ENCODE measurements at places on chromosomes 12 and 14. TPM values are rescaled to one million over a fixed set of nuclear protein-coding genes. Genes with fewer than 3 reads are reported as not detected.

DNA sequence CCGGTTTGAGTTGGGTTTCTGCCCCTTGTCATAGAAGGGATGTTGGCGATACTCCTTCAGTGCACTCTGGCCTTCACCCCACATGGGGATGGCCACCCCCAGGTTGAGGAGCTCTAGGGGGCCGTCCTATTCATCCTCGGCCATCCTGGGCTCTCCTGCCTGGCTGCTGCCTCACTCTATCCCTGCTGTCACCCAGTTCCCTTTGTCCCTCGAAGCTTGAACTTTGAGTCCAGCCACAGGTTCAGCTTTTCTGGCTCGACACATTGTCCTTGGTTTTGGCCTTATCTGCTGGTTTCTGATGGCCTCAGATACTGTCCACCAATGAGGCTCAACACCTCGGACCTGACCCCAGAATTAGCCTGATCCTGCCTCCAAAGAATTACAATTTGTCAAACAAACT lies 58.6 kb downstream of the C14orf132 start:
- H3K4me3 ChIP-seq: no peak overlapping the region
- peaks cover 6% of the 10 kb centered on the region for H3K36me3 ChIP-seq
- no peaks in the 10 kb centered on the region for H3K27me3 ChIP-seq
- no peaks in the 10 kb centered on the region for H3K4me1 ChIP-seq
- H3K27ac ChIP-seq: no peak overlapping the region

- DNase-seq: no peak
- no peaks in the 10 kb centered on the region for H3K4me1 ChIP-seq
- no peaks in the 10 kb centered on the region for H3K27me3 ChIP-seq
- no peaks in the 10 kb centered on the region for H3K36me3 ChIP-seq
- no peak overlapping the region for H3K4me3 ChIP-seq
- H3K27ac ChIP-seq: no peak overlapping the region
Measured at GRCh38 chr12:24393071-24393470, 443.6 kb upstream of the SOX5 start.

- H3K4me1 ChIP-seq: peaks cover 3% of the 10 kb centered on the region
- H3K4me3 ChIP-seq: no peak overlapping the region
- DNase-seq: no peak
- H3K36me3 ChIP-seq: no peaks in the 10 kb centered on the region
- H3K27ac ChIP-seq: no peak overlapping the region
Measured at GRCh38 chr14:29847056-29847380, 80.6 kb downstream of the PRKD1 start.

DNA sequence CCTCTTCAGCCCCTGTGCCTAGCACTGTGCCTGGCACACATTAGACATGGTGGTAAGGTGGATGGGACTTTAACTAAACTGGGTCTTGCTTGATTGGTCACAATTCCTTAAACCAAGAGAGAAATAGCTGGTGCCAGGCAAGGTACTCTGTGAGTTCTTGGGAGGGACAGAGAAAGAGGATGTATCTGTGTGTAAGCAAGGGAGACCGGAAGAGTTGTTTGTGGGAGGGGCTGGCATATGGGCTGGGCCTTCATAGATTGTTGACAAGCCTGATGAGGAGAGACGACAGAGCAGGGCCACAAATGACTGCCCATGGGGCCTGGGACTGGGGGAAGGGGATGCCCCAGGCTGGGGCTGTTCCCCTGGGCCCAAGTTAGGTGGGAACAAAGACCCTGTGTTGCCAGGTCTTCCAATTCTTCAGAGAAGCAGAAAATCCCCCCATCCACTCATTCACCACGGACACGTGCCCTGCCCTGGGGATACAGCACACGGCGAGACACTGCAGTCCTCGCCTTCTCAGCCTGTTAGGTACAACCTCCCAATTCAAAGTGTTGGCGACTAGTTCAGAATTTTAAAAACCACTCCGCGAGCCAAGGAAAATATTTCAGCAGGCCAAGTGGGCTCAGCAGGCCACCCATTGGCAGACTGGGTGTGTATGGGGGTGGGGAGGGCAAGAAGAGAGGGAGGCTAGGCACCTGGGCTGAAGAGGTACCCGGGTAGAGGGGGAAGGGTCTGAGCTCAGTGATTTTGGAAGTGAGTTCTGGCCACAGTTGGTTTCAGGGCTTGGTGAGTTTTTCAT lies 11.4 kb upstream of the CYP46A1 start:
- no peaks in the 10 kb centered on the region for H3K36me3 ChIP-seq
- no peaks in the 10 kb centered on the region for H3K4me1 ChIP-seq

DNA sequence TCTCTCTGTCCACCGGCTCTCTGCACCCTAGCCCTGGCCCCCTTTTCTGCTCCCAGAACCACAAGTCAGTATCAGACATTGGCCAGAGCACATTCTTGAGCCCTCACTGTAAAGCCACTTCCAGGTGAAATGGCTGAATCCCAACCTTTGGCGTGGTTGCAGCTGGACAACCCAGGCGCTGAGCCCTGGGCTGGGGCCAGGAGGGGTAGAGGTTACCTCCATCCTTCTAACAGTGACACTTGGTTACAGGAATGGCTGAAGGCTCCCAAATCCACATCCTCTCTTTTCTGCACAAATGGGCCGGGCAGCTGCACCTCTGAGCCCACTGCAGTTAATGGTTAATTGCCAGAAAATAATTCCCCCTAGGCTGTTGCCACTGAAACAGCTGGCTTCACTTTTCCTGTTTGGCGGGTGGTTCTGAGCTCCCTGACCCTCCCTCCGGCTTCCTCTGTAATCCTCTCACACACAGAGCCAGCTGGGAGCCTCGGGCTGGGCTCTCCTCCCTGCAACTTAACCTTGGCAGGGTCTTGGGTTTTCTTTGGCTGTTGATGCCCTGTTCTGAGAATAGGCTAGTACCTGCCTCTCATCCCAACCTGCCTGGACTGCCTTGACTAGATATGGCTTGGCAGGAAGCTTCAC lies 44.1 kb downstream of the TSPAN11 start:
- no peak overlapping the region for H3K27ac ChIP-seq
- H3K4me3 ChIP-seq: no peak overlapping the region
- no peak for DNase-seq
- H3K4me1 ChIP-seq: no peaks in the 10 kb centered on the region

Gene PPP2R5E
- total RNA-seq: 5.7 TPM

- H3K4me1 ChIP-seq: peaks cover 8% of the 10 kb centered on the region
- peak overlapping the region; percentile 95 for H3K4me3 ChIP-seq
- no peaks in the 10 kb centered on the region for H3K36me3 ChIP-seq
- no peak for DNase-seq
- peak overlapping the region; percentile 94 for H3K27ac ChIP-seq
- no peaks in the 10 kb centered on the region for H3K27me3 ChIP-seq
Measured at GRCh38 chr12:103839609-103840461, 1.2 kb downstream of the NT5DC3 start.

- H3K36me3 ChIP-seq: peaks cover 6% of the 10 kb centered on the region
- DNase-seq: no peak
- H3K27me3 ChIP-seq: no peaks in the 10 kb centered on the region
- no peaks in the 10 kb centered on the region for H3K4me1 ChIP-seq
- H3K4me3 ChIP-seq: no peak overlapping the region
- no peak overlapping the region for H3K27ac ChIP-seq
Measured at GRCh38 chr14:102473559-102473958, 36.0 kb downstream of the ANKRD9 start.

Gene GARIN6
- total RNA-seq: not detected

DNA sequence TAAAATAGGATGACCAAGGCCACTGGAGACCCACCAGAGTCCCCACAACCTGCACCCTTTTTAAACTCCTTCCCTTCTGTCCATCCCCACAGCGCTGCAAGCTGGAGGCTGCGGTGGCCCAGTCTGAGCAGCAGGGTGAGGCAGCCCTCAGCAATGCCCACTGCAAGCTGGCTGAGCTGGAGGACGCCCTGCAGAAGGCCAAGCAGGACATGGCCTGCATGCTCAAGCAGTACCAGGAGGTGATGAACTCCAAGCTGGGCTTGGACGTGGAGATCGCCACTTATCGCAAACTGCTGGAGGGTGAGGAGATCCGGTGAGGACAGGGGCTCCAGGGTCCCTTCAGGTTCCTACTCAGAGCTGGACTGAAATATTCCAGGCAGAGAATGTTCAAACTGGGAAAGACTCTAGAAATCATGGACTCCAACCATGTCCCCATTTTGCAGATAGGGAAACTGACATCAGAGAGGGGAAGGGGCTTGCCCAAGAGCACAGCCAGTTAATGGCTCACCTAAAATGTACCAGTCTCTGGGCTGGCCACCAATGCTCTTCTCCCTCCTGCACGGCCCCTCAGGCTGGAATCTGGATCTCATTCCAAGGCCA lies 17.2 kb downstream of the KRT85 start:
- no peaks in the 10 kb centered on the region for H3K27me3 ChIP-seq
- no peaks in the 10 kb centered on the region for H3K36me3 ChIP-seq
- H3K4me1 ChIP-seq: no peaks in the 10 kb centered on the region
- DNase-seq: peak; percentile 45

GRCh38 chr12:80261403-80261802 lies 162.1 kb downstream of the OTOGL start:
- no peak overlapping the region for H3K27ac ChIP-seq
- no peak overlapping the region for H3K4me3 ChIP-seq
- no peaks in the 10 kb centered on the region for H3K27me3 ChIP-seq

- no peak overlapping the region for H3K27ac ChIP-seq
- no peak for DNase-seq
- no peaks in the 10 kb centered on the region for H3K36me3 ChIP-seq
Measured at GRCh38 chr12:13371367-13371766, 174.8 kb downstream of the EMP1 start.

Gene SAV1
- 61.7 TPM for total RNA-seq

- H3K4me1 ChIP-seq: no peaks in the 10 kb centered on the region
- H3K36me3 ChIP-seq: peaks cover 22% of the 10 kb centered on the region
- H3K4me3 ChIP-seq: no peak overlapping the region
- DNase-seq: no peak
- no peak overlapping the region for H3K27ac ChIP-seq
- no peaks in the 10 kb centered on the region for H3K27me3 ChIP-seq
Measured at GRCh38 chr12:2627835-2628191, 167.0 kb upstream of the FKBP4 start.

GRCh38 chr14:99225436-99226203 lies 46.4 kb downstream of the BCL11B start:
- no peak overlapping the region for H3K27ac ChIP-seq
- no peaks in the 10 kb centered on the region for H3K4me1 ChIP-seq
- H3K36me3 ChIP-seq: no peaks in the 10 kb centered on the region
- H3K4me3 ChIP-seq: no peak overlapping the region

- H3K27me3 ChIP-seq: no peaks in the 10 kb centered on the region
- peaks cover 65% of the 10 kb centered on the region for H3K36me3 ChIP-seq
- H3K27ac ChIP-seq: no peak overlapping the region
- no peaks in the 10 kb centered on the region for H3K4me1 ChIP-seq
Measured at GRCh38 chr14:58216544-58216943, 16.6 kb downstream of the ACTR10 start.

DNA sequence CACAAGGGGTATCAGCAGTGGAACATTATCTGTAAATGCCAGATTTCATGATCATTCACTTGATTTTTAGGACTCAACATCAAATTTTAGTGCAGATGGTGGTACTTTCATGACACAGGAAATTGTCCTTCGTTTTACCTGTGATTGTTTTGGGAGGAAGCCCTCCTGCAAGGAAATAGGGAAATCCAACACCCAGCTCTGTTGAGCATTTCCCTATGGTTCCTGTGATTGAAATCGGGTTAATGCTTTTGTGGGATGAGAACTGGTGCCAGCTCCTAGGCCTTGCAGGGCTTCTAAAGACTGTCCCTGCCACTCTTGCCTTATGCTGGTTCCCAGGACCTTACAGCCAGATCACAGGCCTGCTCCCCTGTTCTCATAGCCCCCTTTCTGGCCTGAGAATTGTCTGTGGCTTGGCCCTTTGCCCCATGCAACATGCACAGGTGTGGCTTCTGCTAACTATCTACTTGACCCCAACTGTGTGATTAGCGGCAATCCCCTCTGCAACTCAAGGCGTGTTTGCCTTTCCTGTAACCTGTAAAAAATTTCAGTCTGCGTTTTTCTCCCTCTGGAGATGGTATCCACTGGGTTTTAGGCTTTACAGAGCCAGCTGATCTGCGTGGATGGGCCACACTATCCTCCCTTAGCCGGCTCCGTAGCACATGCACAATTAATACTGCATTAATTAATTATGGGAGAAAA lies 112.5 kb downstream of the ETV6 start:
- H3K4me3 ChIP-seq: no peak overlapping the region
- peak overlapping the region; percentile 89 for H3K27ac ChIP-seq
- H3K36me3 ChIP-seq: no peaks in the 10 kb centered on the region

GRCh38 chr12:40819436-40820108 lies 127.3 kb downstream of the CNTN1 start:
- DNase-seq: no peak
- H3K27me3 ChIP-seq: no peaks in the 10 kb centered on the region
- no peaks in the 10 kb centered on the region for H3K36me3 ChIP-seq
- no peak overlapping the region for H3K27ac ChIP-seq
- no peak overlapping the region for H3K4me3 ChIP-seq
- H3K4me1 ChIP-seq: no peaks in the 10 kb centered on the region

- H3K4me1 ChIP-seq: no peaks in the 10 kb centered on the region
- no peaks in the 10 kb centered on the region for H3K27me3 ChIP-seq
- no peak overlapping the region for H3K4me3 ChIP-seq
- no peak for DNase-seq
- no peaks in the 10 kb centered on the region for H3K36me3 ChIP-seq
Measured at GRCh38 chr12:21678959-21679358, 21.3 kb upstream of the LDHB start.

Gene OR6S1
- total RNA-seq: not detected

DNA sequence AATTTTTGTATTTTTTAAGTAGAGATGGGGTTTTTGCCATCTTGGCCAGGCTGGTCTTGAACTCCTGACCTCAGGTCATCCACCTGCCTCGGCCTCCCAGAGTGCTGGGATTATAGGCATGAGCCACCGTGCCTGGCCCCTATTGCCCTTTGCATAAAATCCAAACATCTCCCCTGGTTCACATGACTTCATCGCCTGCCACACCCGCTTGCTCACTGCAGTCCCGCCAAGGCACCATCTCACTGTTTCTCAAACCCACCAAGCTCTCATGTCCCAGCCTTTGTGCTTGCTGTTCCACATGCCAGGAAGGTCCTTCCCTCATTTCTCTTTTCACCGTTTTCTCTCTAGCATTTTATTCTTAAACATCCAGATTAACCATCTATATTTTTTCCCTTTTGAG lies 9.7 kb downstream of the RHOF start:
- peaks cover 6% of the 10 kb centered on the region for H3K36me3 ChIP-seq
- peaks cover 4% of the 10 kb centered on the region for H3K4me1 ChIP-seq
- no peaks in the 10 kb centered on the region for H3K27me3 ChIP-seq

Gene DIO2
- total RNA-seq: 17.8 TPM

- H3K27me3 ChIP-seq: no peaks in the 10 kb centered on the region
- no peak for DNase-seq
- H3K4me3 ChIP-seq: no peak overlapping the region
- H3K4me1 ChIP-seq: no peaks in the 10 kb centered on the region
Measured at GRCh38 chr14:104388011-104388521, 191.5 kb upstream of the C14orf180 start.

- no peaks in the 10 kb centered on the region for H3K4me1 ChIP-seq
- H3K4me3 ChIP-seq: peak within 1 kb of the TSS; percentile 69
- H3K27me3 ChIP-seq: no peaks in the 10 kb centered on the region
- no peaks in the 10 kb centered on the region for H3K36me3 ChIP-seq
- H3K27ac ChIP-seq: peak within 1 kb of the TSS; percentile 91
Measured at GRCh38 chr14:37197421-37198272, at the start of gene MIPOL1. MIPOL1 (plus strand) TSS chr14:37197937; CDS start chr14:37247889, 49,952 bp downstream.

DNA sequence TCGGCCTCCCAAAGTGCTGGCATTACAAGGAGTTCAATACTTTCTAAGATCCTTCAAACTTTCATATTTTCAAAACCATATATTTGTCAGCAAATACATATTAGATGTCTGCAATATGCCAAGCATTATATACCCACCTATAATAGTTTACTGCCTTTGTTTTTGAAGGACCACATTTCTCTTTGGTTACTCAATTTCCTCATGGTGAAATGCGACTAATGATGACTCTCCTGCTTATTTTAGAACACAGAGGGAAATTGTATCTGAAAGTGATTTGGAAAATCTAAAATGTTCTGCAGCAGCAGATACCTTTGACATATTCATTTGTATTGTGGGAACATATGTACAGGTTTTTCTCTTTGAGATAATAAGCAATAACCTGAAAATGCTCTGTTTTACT lies 2.7 kb upstream of the CNTN1 start:
- H3K4me1 ChIP-seq: no peaks in the 10 kb centered on the region
- no peak overlapping the region for H3K27ac ChIP-seq
- H3K36me3 ChIP-seq: no peaks in the 10 kb centered on the region
- no peaks in the 10 kb centered on the region for H3K27me3 ChIP-seq

Gene TTC6
- total RNA-seq: not detected

Measured in ascending aorta (tissue), 2 donors.